ENCODE measurements at places on chromosomes 3 and 15. TPM values are rescaled to one million over a fixed set of nuclear protein-coding genes. Genes with fewer than 3 reads are reported as not detected.

CHRD gene
- total RNA-seq = 2.6 TPM

SEMA5B gene
- total RNA-seq = 0.33 TPM

MYLK gene
- 268 TPM for total RNA-seq

FBXL22 gene
- total RNA-seq = 1.1 TPM

DUOXA1 gene
- 530 TPM for total RNA-seq

GRCh38 chr3:14124223-14124614, 451 bp downstream of the CHCHD4 start:
- peak overlapping the region; percentile 84 for H3K4me3 ChIP-seq
- H3K27ac ChIP-seq = peak overlapping the region; percentile 90
- H3K27me3 ChIP-seq = no peaks in the 10 kb centered on the region
- peaks cover 46% of the 10 kb centered on the region for H3K4me1 ChIP-seq
- peak; percentile 71 for DNase-seq

GRCh38 chr3:4809922-4810321, 169.3 kb upstream of the BHLHE40 start:
- H3K27ac ChIP-seq = no peak overlapping the region
- no peaks in the 10 kb centered on the region for H3K27me3 ChIP-seq
- peaks cover 13% of the 10 kb centered on the region for H3K4me1 ChIP-seq
- H3K4me3 ChIP-seq = no peak overlapping the region

- H3K27me3 ChIP-seq = no peaks in the 10 kb centered on the region
- peak overlapping the region; percentile 78 for H3K27ac ChIP-seq
- H3K4me1 ChIP-seq = peaks cover 24% of the 10 kb centered on the region
- no peaks in the 10 kb centered on the region for H3K36me3 ChIP-seq
- DNase-seq = peak; percentile 58
These were observed 10.3 kb upstream of the COPG1 start for GRCh38 chr3:129238945-129239705.

GRCh38 chr15:80026310-80026709, 33.2 kb upstream of the ZFAND6 start:
- DNase-seq = no peak
- no peak overlapping the region for H3K4me3 ChIP-seq
- no peaks in the 10 kb centered on the region for H3K36me3 ChIP-seq
- no peaks in the 10 kb centered on the region for H3K27me3 ChIP-seq

GRCh38 chr3:59563072-59563605, 513.3 kb upstream of the CFAP20DC start:
- H3K36me3 ChIP-seq = no peaks in the 10 kb centered on the region
- DNase-seq = no peak
- H3K27me3 ChIP-seq = no peaks in the 10 kb centered on the region
- no peaks in the 10 kb centered on the region for H3K4me1 ChIP-seq

GRCh38 chr3:127088511-127089351, 104.2 kb upstream of the PRR23E start:
- no peaks in the 10 kb centered on the region for H3K36me3 ChIP-seq
- H3K27me3 ChIP-seq = no peaks in the 10 kb centered on the region
- H3K4me3 ChIP-seq = no peak overlapping the region

DNA sequence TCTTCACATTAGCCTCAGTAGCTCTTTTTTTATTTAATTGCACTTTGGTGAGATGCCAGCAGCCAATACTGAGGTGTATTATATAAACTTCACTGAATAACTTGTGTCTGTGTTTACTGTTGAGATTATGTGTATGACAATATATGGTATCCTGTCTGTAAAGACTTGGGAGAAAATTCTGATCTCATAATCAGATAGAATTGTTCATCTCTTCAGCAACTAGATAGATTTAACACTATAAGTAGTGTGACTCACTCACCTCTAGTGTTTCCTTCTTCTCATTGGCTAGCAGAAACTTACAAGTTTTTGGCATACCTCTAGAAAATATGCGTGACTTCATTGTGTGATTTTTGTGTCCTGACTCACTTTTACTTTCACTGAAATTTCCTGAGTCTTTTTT, 67.6 kb upstream of the TGFBR2 start:
- no peaks in the 10 kb centered on the region for H3K36me3 ChIP-seq
- DNase-seq = no peak
- H3K27ac ChIP-seq = no peak overlapping the region
- H3K4me1 ChIP-seq = peaks cover 3% of the 10 kb centered on the region

- H3K27me3 ChIP-seq = no peaks in the 10 kb centered on the region
- no peak overlapping the region for H3K27ac ChIP-seq
- H3K4me1 ChIP-seq = no peaks in the 10 kb centered on the region
- no peak for DNase-seq
- H3K36me3 ChIP-seq = no peaks in the 10 kb centered on the region
These were observed 242.0 kb downstream of the TUSC7 start for GRCh38 chr3:116951610-116952009.

DNA sequence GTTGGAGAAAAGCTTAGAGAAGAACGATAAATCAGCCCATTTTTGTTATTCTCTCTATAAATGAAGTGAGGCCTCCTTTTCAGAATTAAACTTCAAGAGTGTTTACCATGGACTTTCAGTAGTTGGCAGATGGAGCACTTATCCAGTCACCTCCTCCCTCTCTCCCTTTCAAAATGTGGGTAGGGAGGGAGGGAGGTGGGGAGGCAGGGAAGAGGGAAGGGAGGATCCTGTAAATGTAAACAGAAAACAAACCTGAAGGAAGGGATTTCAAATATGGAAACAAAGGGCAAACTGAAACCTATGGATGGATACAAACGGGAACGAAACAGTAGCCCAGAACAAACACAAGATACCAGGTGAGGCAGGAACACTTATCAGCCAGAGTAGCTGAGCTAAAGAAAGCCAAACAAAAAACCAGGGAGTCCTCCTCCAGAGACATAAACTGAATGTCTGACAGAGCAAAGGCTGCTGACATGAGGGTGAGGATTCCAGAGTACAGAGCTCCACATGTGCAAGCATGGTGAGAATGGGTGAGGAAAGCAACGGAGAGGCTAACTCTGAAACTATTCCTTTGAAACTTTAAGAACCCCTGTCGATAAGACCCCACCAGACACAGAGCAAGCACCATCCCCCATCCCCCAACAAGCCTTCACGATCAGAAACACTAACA, 41.0 kb upstream of the GP5 start:
- no peak overlapping the region for H3K4me3 ChIP-seq
- DNase-seq = no peak
- H3K36me3 ChIP-seq = peaks cover 3% of the 10 kb centered on the region
- H3K4me1 ChIP-seq = peaks cover 6% of the 10 kb centered on the region

DNA sequence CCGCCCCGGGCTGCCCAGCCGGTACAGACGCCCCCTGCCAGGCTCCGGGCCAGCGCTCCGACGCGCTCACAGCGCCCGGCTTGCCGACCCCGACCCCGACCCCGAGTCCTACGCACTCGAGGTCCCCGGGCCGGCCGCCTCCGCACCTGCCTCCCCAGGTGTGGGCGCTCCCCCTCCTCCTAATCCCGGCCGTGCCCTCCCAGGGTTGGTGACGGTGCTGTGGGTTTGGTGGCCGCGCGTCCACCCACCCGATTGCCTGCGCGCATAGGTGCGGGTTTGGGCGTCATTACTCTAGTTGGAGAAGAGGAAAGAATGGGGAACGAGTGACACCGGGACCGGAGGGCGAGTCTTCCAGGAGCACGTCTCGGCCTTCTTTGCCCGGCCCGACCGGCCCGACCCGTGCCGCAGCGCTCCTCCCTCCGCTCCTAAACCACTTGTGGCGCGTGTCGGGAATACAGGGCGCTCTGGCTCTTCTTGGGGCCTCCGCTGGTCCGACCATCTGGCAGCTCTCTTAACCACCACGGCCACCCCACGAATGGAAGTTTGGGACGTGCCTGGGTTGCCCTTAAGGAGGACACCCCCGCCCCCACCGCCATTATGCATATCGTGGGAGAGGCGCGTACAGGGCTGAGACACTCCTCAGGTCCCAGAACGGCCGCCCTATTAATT, 810 bp upstream of the THRB start:
- H3K4me1 ChIP-seq = no peaks in the 10 kb centered on the region
- H3K36me3 ChIP-seq = no peaks in the 10 kb centered on the region
- peak overlapping the region; percentile 90 for H3K27ac ChIP-seq
- H3K4me3 ChIP-seq = peak overlapping the region; percentile 71

DNA sequence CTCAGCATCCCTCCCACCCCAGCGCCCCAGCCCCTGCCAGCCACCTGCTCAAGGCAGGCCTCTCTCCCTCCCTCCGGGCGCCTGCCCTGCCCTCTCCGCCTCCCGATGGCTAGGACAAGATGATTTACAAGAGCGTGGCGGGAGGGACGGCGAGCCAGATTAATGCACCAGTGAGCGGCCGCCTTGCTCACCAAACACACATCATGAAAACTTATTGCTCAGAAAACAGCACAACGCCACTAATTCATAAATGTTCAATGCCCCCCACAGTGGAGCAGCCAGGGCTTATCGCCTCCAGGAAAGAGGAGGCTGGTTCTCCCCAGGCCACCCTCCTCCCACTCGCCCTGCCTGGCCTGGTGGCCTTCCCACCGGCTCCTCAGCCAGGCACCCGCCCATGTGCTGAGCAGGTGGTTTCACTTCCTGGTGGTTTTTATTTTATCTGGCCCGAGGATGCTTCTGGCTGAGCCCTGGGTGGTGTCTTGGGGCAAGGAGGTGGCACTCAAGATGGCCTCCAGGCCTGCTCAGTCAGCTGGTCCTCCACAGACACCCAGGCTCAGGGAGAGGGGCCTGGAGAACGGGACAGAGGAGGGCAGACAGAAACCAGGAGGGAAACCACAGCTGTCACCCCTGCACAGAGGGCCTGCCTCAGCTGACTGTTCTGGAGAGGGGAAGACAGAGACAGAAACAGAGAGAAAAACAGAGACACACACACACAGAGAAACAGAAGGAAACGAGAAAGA, 284.9 kb downstream of the UACA start:
- no peaks in the 10 kb centered on the region for H3K36me3 ChIP-seq
- H3K4me1 ChIP-seq = peaks cover 28% of the 10 kb centered on the region
- H3K27me3 ChIP-seq = no peaks in the 10 kb centered on the region
- no peak overlapping the region for H3K4me3 ChIP-seq
- peak overlapping the region; percentile 40 for H3K27ac ChIP-seq

DNA sequence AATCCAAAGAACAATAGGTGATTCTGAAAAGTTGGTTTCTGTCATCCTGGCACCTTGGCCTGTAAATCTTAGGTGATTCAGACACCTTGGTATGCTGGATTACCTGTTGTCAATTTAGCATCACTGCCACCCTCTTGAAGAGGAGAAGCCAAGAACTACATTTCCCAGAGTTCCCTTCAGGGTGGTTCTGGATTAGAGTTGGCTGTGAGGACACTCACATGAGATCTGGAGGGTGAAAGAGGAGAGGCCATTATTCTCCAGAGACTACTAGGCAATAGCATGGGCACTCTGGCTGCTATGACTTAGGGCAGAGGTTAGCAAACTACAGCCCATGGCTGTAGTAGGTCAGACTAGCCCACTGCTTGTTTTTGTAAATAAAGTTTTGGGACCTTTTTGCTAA, 41.7 kb upstream of the CORO2B start:
- no peaks in the 10 kb centered on the region for H3K27me3 ChIP-seq
- no peak overlapping the region for H3K4me3 ChIP-seq
- no peak for DNase-seq
- no peaks in the 10 kb centered on the region for H3K4me1 ChIP-seq

DNA sequence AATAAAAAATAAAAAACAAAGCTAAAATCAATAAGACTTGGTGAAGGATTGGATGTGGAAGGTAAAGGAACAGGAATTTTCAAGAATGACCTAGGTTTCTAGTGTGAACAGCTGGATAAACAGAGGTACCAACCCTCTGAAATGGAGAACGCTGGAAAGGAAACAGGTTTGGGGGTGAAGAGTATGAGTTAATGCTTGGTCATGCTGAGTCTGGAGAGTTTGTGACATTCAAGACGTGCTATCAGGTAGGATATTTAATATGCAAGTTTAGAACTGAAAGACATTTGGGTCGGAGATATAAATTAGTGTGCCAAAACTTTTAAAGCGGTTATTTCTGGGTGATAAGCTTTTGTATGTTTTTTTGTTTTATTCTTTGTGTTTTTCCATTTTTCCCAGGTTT, 11.4 kb upstream of the KLHL6 start:
- H3K27me3 ChIP-seq = no peaks in the 10 kb centered on the region
- no peak overlapping the region for H3K4me3 ChIP-seq
- no peak overlapping the region for H3K27ac ChIP-seq
- peaks cover 12% of the 10 kb centered on the region for H3K4me1 ChIP-seq
- no peaks in the 10 kb centered on the region for H3K36me3 ChIP-seq

- peaks cover 7% of the 10 kb centered on the region for H3K4me1 ChIP-seq
- peak; percentile 79 for DNase-seq
- H3K27me3 ChIP-seq = no peaks in the 10 kb centered on the region
- no peak within 1 kb of the TSS for H3K4me3 ChIP-seq
These were observed at the start of gene CLDN16 for GRCh38 chr3:190387578-190388213. CLDN16 (plus strand) TSS chr3:190388163; CDS start chr3:190388330, 167 bp downstream.

DNA sequence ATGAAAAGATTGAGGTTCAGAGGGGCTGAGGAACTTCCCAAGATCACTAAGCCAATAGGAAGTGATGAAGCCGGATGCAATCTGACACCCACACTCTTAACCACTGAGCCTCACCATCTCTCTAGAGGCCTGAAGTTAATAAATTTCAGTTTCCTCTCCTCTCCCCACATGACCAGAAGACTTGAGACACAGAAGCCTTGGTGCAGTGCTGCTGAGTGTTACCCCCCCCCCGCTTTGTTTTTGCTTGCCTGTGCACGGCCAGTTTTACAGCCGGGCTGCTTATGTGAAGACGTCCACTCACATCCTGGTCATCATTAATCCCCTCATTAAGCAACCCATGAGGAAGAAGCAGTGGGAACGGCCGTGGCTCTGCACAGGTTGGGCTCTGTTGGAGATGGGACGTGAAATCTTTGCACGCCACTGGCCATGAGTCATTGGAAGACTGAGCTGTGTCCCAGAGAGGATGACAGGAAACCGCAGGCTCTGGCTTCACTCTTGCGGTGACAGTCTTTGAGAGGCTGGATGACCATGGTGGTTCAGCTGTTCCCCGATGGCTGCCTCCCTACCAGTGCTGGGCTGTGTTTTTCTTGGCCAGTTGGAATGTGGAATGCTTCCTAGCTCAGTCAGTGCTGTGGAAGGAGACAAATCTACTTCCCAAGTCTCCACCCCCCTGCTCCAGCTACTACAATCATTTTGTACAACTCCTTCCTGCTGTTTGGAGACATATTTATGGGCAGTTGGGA, 232.6 kb upstream of the LRTM1 start:
- no peaks in the 10 kb centered on the region for H3K27me3 ChIP-seq
- H3K27ac ChIP-seq = no peak overlapping the region
- DNase-seq = no peak
- H3K36me3 ChIP-seq = no peaks in the 10 kb centered on the region

DNA sequence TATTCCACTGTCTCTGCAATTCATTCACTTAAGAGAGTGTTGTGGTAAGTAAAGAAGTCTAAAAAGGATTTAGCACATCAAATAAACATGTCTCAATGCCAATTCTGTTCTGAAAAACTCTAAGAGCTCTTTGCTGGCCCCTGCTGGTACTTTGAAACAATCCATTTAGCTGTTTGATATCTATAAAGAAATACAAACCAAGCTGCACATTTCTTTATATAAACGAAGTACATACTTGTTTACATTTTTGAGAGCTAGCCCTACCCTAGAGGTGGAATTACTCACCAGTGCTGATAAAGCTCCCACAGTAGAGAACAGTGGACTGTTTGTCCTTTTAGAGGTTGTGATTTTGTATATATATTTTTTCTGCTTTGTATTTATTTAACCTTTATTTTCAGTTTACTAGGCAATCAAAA, 75.5 kb downstream of the NEDD4 start:
- peak overlapping the region; percentile 71 for H3K27ac ChIP-seq
- H3K4me1 ChIP-seq = peaks cover 13% of the 10 kb centered on the region
- DNase-seq = no peak
- no peaks in the 10 kb centered on the region for H3K36me3 ChIP-seq
- H3K4me3 ChIP-seq = no peak overlapping the region
